ENCODE measurements at places on chromosomes 16 and 17.

- no peak for DNase-seq
Observed at GRCh38 chr17:48456589-48456988, 26.6 kb upstream of the SKAP1 start.

DNA sequence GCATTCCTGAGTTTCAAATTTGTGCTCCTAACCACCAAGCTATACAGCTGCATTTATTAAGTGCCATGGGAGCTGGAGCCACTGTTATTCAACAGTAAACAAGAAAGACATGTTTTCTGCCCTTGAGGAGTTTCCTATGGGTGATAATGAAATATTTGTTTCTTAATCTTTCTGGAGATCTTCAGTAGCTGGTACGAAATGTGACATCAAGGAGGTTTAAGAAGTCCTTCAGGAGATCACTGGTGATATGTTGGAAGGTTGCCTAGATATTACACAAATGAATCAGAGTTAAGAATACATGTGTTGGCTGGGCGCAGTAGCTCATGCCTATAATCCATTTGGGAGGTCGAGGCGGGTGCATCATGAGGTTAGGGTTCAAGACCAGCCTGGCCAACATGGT lies 14.9 kb downstream of the RHOT1 start:
- DNase-seq, result no peak

- no peak for DNase-seq
Observed at GRCh38 chr16:55710466-55710865, 54.7 kb downstream of the SLC6A2 start.

- DNase-seq, result no peak
Observed at GRCh38 chr17:48549281-48549630, 4.3 kb upstream of the HOXB2 start.

DNA sequence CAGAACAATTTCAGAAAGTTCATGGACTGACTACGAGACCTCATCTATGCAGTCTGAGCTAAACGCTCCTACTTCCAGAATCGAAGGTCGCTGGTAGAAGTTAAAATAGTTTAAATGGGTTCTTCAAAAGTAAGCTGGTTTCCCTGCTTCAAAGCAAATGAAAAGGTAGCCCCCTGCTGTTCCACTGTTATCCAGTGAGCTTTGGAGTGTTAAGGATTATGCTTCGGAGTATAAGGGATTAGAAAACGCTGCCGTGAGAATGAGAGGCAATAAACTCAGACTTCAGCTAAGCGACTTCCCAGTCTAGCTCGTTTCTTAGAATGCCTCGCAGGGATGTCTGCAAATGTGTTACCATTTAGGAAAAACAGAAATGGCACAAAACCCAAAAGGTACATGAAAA lies 12.4 kb downstream of the MLYCD start:
- DNase-seq, result no peak

GRCh38 chr16:9661336-9662017 lies 520.8 kb downstream of the GRIN2A start:
- no peak for DNase-seq

- DNase-seq, result no peak
Observed at GRCh38 chr17:49959183-49959935, 9.6 kb upstream of the DLX4 start.

GRCh38 chr16:58393138-58393504 lies 850 bp downstream of the GINS3 start:
- no peak for DNase-seq

GRCh38 chr16:88928405-88929090 lies 48.5 kb downstream of the CBFA2T3 start:
- no peak for DNase-seq

DNA sequence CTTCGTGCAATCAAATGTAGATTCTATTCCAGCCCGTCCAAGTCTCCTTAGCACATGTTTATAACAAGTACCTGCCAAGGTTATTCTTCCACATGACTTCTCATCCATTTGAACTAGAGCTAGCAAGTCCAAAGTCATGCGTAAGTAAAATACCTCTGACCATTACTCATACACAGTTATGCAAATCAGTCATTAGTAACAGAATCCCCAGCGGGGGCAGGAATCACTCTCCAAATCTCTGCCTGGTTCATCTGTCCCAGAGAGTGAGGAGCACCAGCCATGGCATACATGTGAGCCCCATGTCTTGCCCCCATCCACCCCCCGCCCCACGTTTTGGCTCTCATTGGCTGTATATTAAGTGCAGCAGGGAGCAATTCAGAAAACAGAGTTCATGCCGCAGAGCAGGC lies 27.7 kb downstream of the SRL start:
- no peak for DNase-seq

GRCh38 chr16:62157544-62157943 lies 121.3 kb upstream of the CDH8 start:
- DNase-seq, result no peak

DNA sequence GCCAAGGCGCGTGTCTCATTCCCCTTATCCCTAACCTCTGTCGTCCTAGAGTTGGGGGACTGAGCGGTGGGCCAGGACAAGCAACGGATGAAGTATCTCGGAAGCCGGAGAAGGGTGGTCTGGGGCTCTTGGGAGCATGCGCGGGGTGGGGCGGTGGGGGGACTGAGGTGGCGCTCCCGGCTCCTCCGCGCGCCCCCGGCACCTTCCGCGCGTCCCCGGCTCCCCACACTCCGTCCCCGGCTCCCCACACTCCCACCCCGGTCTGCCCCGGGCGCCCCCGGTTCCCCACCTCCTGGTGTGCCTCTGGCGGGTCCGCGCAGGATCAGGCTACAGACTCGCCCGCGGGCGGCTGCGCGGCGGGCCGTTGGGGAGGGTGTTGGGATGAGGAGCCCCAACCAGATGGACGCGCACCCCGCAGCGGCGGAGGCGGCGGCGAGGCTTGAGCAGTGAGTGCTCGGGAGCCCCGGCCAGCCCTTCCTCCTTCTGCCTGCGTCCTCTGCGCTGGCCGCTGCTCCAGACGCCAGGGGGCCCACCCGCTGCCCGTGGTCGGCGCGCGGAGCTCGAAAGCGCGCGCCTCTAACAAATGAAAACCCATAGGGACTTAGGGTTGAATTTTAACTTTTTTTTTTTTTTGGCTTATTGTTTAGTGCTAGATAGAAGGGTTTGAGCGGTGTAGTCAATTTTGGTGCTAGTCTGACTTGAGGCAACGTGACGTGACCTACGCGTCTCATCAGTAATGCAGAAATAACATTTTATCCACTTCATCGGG lies 5.6 kb upstream of the CRYM start:
- DNase-seq, result peak; percentile 22

DNA sequence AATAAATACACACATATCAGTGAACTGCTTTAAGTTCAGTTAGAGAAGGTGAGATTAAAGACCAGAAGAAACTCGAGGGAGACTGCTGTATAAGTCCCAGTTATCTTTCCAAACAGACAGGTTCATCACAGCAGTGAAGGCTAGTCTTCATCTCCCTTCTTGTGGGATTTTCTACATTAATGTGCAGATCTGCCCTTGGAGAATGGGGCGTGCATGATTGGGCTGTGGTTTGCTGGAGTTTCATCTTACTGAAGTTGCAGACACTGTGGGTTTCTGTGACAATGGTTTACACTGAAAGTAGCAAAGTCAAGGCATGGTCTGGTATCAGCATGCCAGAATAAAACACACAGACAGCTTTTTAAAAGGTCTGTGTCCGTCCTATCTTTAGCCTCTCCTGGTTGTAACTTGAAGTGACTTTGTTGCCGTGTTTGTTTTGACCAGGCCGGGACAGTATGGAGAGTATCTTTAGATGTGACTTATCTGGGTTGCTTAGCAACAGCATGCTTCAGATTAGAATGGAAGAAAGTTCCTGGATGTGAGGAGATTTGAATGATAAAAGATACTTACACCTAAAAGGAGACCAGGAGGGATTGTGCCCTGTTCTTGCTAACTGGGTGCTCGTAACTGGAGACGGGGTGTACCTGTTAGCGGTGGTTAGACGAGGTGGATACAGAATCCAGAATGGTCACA lies 16.1 kb downstream of the NAA60 start:
- no peak for DNase-seq

DNA sequence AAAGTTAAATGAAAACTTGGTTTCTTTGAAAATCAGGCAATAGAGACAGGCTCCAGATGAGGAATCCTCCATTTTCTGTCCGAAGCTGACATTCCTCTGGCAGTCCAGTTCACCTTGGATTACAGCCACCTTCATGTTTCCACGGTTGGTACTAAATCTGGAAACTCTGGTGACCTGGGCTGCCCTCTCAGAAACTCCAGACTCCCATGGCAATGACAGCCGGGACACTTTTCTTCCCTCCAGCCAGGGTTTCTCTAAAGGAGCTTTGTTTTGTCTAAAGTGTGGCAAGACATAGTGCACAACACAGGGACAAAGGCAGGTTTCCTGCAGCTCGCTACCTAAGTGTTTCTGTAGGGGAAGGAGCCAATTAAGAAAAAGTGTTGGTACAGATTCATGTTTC lies 36.0 kb downstream of the CLUAP1 start:
- no peak for DNase-seq

- DNase-seq, result no peak
Observed at GRCh38 chr16:24974859-24975258, 40.3 kb downstream of the ARHGAP17 start.

DNA sequence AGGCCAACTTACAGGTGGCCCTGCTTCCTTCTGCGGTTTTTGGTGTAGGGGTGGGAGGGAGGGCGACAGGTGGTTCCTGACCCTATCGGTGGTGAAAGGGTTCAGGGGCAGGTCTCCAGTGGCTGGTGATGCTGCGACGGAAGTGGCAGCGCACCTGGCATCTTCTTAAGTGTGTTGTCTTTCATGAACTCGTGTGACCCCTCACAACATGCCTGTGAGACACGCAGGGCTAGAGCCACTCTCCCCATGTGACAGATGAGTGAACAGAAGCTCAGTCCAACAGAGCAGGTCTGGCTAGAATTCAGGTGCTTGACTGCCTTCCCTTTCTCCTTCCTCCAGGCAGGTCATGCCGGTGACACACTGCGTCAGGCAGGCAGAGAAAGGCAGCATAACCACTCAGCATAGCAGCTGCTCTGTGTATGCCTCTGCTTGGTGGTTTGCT lies 8.0 kb downstream of the TNFAIP1 start:
- DNase-seq, result no peak

DNA sequence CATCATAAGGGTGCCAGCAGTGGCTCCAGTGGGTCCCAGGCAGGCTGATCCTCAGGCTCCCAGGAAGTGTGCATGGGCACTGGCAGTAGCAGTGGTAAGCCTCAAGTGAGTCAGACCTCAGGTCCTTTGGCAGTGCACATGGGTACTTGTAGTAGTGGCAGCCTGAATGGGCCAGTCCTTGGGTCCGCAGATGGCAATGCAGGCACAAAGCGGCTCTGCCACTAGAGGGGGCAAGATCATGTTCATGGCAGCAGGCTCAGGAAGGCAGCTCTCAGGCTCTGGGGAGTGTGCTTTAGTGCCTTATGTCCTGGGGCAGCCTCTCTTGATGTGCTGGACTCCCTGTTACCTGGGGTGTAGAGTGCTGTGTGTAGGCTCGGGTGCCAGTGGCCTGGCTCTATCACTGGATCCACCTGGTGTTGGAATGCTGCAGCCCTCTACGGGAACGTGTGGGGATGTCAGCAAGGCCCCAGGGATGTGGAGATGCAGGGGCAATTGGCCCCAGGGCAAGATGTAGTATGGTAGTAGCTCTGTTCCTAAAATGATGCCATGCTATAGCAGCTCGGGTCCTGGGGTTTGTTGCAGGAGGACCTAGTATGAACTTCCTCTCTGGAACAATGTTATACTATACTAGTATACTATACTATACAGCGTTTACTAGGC lies 11.0 kb downstream of the ACSM3 start:
- peak; percentile 48 for DNase-seq

DNA sequence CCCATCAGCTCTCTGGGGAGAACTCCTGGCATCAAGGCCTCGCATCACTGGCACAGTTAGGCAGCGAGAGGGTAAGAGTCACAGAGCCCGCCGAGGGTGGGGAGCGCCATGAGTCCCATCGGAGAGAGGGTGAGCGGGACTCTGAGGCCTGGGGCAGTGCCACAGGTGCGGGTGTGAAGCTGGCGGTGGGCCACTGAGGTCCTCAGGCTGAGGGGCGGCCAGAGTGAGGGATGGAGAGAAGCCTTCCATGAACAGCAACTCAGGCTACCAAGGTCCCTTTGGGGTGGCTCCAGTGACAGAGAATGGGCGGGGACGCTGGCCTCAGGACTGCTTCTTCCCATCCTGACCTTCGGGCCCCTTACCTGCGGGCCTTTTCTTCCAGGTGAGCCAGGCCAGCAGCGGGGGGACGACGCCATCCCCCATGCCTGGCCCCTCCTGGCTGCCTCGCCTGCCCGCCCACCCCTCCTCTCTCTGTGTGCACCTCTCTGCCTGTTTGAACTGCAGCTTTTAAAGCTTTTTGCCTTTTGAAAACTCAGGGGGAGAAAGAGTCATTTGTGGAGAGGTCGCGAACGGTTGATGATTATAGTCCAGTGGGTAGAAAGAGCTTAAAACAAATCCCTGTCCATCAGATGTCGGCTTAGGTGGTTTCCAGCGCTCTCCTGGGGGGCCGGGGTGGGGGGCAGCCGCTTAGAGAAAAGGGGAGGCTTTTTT lies 149.3 kb upstream of the GSE1 start:
- no peak for DNase-seq

GRCh38 chr17:36869856-36870719 lies 67.2 kb upstream of the LHX1 start:
- no peak for DNase-seq
